ENCODE measurements at places on chromosomes 12 and 14. TPM values are rescaled to one million over a fixed set of nuclear protein-coding genes. Genes with fewer than 3 reads are reported as not detected.

- DNase-seq = no peak
Observed at GRCh38 chr14:104228221-104228620, 89.8 kb downstream of the KIF26A start.

ALX1 gene
- not detected for total RNA-seq

DNA sequence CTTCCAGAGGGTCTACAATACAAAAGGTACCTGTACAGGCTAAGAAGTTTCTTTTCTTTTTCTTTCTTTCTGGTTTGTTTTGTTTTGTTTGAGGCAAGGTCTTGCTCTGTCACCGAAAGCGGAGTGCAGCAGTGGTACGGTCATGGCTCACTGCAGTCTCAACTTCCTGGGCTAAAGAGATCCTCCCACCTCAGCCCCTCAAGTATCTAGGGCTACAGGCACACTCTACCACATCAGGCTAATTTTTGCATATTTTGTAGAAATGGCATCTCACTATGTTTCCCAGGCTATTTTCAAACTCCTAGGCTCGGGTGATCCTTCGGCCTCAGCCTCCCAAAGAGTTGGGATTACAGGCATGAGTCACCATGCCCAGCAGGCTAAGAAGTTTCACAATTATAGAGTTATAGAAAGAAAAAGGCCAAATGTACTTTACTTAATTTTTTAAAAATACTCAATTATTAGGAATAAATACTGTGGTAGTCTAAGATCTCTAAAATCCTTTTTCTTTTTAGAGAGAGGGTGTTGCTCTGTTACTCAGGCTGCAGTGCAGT is 3.0 kb upstream of the PIGH start:
- DNase-seq = no peak

- peak; percentile 24 for DNase-seq
Observed at GRCh38 chr12:109302358-109302757, 6.7 kb downstream of the FOXN4 start.

DNA sequence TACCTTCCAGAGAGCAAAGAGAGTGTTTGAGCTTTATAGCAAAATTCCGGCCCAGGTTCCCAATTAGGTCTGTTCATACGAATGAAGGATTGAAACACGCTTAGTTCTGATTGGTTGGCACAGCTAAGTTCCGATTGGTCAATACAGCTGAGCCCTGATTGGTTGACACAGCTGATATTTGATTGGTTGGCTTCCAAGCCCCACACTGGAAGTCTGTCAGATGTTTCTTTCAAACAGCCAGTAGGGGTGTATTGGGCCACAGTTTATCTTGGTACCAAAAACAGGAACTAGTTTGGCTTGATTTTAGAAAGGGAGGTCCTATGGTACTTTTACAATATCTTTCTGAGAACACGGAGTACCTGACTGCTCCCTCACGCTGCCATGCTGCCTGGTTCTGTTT is 93.4 kb downstream of the CAND1 start:
- no peak for DNase-seq

SLC6A15 gene
- total RNA-seq = not detected

C14orf132 gene
- 18.9 TPM for total RNA-seq
